ENCODE measurements at places on chromosomes 16 and 17.
A peak's percentile ranks its signal among the peaks of the same experiment; 100 is the strongest.

- DNase-seq = no peak
Observed at GRCh38 chr17:2936771-2937321, 126.6 kb downstream of the OR1D5 start.

GRCh38 chr17:48162946-48163506, 55.5 kb downstream of the SNX11 start:
- no peak for DNase-seq

GRCh38 chr17:56801459-56802178, 32.1 kb downstream of the C17orf67 start:
- no peak for DNase-seq

- no peak for DNase-seq
Observed at GRCh38 chr16:28062261-28062846, 1.2 kb downstream of the GSG1L start.

GRCh38 chr17:47730681-47731080, 2.4 kb upstream of the TBX21 start:
- no peak for DNase-seq

- no peak for DNase-seq
Observed at GRCh38 chr17:1045456-1045855, 48.5 kb downstream of the TIMM22 start.

DNA sequence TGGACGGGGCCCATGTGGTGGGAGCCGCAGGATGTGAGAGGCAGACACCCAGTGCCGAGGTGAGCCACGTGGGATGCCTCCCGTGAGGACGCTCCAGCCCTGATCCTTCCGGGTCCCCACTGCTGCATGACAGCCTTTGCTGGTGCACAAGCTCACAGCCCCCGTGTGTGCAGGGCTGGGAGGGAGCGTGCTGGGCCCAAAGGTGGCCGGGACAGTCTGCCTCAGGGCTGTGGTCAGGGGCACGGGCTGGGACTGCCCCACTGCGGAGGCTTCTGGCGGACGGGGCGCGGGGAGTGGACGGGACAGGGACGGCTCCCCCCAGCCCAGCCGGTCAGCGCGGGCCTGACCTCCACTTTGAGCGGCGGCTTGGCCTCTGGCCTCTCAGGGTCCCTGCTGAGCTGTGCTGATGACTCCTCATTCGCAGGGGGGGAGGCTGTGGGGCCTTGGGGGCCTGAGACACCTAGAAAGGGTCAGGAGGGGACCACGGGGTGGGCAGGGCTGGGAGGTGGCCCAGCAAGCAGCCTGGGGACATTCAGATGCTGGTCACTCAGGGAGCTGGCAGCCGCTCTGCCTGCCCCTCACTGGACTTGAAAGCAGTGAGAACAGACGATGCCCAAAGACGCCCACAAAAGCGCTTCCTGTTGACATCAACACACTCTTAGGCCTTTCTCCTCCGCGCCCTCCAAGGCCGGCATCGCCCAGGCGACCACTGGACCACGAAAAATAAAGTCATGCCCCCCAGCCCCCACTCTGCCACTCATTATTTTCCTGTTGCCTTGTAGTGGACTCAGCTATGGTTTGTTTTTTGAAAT, 9.3 kb upstream of the METRNL start:
- DNase-seq = no peak

DNA sequence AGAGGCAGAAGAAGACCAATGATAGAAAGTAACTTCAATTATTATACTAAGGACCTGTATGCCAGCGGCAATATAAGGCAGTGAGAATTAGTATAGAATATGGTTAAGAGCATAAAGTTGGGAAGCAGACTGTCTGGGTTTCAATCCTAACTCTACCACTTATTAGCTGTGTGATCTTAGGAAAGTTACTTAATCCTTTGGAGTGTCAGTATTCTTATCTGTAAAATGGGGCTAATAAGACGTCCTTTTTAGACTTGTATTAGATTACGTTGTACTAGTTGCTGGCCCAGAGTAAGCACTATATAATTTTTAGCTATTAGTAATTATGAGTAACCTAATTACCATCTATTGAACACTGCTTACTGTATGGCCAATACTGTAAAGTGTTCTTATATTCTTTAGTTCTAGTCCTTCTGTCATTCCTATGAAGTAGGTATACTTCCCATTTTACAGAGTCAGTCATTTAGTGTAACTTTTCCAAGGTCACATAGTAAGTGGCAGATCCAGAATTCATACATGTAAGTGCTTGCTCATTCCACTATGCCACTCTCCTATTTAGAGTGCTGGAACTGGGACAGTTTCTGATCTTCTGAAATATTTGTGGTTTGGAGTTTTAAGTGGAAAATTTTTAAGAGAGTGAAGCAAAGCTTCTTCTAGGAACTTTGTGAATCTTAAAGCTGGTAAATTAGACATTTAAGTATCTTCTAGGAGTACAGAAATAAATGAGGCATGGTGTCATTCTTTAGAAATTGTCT, 22.5 kb downstream of the HEATR9 start:
- no peak for DNase-seq

DNA sequence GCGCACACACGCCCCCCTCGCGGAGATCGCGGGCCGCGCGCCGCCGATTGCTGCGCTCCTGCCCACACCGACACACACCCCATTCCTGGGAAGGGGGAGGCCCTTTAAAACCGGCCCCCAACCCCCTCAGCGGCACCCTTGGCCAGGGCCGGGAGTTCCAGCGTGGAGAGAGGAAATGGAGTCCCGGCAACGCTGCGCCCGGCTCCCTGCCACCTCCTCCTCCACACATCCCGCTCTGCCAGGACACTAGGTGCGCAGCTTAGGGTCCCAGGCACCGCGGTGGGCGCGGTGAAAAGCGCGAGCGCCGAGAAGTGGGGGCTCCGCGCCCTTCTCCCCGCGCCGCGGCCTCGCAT, 397 bp downstream of the CDC42EP4 start:
- DNase-seq = no peak

DNA sequence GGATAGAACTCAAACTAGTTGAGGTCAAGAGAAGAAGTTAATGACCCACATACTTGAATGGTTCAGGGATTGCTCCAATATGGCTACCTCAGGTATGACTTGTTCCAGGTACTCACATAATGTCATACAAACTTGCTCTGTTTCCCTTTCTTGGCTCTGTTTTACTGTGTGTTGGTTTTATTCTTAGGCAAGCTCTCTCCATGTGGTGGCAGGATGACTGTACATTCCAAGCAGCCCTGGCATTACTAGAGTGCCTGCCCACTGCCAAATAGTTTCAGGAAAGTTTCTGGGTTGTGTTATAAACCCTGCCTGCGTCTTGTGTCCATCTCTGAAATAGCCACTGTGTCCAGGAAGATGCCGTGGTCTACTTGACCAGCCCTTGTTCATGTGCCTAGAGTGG, 476.8 kb downstream of the SHISA9 start:
- no peak for DNase-seq

DNA sequence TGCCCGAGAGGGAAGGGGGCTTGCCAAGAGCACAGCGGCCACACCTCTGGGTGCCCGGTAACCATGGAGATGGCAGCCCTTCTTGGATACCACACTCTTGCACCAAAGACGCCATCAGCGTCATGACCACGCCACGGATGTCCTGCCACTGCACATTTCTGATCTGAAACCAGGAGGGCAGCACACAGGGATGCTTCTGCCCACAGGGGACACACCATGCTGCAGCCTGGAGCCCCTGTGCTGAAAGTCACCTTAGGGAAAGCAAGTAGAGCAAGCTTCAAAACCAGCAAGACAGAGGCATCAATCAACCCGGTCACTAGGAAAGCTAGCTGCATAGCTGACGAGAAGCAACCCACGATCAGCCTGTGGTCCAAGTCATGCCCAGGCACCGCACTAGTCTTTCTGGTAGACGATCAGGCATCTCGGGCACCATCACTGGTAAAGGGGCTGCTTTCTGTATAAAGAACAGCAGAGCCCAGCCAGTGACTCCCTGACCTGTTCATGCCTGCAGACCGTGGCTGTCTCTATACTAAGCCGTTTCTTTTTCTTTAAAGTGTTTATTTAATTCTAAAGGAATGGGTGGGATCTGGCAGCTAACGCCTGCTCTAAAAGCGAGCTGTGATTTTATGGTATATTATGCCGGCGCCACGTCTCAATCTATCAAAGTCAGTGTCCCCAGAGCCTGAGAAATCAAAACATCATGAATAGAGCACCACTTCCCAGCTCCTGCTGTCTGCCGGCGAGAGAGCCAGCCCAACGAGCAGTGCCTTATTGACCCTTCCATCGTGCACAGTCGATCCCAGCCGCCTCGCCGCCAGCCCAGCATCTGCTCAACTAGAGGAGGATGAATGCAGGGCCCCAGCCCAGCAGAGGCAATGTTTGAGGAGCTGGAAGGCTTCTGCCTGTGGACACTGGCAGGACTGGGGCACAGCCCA, 244.7 kb downstream of the RBFOX3 start:
- no peak for DNase-seq

- DNase-seq = no peak
Observed at GRCh38 chr16:3829631-3830536, 50.6 kb downstream of the CREBBP start.

DNA sequence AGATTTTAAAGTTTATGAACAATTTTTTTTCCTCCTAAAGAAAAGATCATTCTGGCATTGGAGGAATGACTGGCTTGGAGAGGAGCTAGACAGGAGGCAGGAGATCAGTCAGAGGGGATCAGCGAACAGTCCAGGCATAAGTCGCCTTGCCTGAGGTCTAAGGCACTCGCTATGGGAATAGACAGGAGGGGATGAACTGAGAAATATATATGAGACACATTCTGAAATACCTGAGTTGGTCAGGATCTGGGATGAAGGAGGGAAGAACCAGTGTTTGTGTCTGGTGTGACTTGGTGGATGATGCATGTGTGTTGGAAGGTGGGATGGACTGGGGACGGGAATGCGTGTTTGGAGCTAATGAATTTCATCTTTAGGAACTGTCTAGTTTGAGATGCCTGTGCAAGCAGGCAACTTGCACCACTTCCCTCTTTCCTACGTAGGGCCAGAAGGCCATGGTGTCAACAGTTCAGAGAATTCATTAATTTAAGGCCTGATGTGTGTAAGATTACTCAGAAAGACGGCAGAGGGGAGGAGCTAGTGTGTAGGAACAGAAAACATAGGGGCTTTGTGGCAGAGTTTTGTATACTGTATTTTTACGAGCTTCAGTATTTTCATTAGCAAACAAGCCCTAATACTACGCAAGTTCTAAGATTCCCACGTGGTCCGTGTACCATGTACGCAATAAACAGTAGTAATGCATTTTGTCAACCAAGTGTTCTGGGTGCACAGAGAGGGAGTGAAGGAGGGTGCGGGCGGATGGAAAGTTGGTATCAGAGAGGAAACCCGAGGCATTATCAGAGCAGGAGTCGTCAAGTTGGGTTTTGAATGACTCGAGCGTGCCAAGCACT, 825 bp downstream of the HEATR6 start:
- DNase-seq = no peak

- DNase-seq = peak; percentile 49
Observed at GRCh38 chr17:48068491-48068961, 20.4 kb downstream of the NFE2L1 start.

DNA sequence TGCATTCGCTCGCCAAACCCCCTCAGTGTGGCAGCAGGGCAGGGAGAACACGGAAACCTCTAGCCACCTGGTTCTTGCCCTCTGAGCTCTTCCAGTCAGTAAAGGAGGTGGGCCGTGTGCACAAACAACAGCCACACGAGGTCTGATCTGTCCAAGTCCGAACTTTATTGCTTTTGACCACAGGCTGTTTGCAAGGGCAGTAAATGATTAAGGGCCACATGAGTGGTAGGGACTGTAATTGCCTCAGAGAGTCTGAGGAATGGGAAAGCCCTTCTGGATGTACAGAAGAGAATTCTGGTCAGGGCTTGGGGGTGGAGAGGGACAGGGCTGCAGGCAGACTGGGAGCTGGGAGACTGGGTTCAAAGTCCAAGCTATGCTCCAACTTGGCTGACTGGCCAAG, 75.7 kb upstream of the LHX1 start:
- no peak for DNase-seq

DNA sequence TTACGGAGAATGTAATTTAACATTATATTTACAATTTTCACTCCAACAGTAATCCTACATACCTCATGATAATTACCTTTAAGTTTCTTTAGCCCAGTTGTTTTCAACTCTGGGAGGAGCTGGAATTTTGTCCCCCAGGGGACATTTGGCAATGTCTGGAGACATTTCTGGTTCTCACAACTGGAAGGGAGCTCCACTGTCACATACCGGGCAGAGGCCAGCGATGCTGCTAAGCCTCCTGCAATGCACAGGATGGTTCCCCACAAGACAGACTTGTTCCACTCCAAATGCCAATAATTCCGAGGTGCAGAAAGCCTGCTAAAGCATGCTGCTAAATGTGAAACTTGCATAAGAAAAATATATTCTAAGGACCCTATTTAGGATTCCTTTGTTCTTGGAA, 251.1 kb upstream of the IRX5 start:
- DNase-seq = no peak

DNA sequence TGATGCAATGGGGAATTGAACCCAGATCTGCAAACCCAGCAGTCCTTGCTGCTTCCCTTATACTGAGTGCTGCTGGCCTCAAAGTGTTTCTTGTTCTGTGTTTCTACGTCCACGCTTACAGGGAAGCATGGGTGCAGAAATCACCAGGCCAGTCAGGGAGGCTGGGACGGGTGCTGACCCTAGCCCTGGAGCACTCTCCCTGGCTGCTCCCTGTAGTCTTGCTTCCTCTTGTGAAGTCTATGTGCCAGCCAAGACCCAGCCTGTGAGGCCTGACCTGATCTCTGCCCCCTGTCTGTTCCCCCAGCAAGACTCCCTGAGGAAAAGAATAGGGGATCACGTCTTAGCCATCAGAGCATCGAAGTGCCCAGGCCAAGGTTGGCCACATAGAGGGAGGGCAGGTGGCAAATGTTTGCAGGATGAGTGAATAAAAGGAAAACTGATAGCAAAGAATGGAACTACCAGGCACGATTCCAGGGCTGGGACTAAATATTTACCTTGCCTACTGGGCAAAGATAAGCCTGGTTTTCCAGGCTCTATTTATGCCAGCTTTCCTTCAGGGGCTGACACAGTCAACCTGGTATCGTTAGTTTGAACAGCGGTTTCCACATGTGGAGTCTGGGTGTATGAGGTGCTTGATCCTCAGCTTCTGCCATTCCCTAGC, 41.2 kb upstream of the RHOT1 start:
- no peak for DNase-seq

DNA sequence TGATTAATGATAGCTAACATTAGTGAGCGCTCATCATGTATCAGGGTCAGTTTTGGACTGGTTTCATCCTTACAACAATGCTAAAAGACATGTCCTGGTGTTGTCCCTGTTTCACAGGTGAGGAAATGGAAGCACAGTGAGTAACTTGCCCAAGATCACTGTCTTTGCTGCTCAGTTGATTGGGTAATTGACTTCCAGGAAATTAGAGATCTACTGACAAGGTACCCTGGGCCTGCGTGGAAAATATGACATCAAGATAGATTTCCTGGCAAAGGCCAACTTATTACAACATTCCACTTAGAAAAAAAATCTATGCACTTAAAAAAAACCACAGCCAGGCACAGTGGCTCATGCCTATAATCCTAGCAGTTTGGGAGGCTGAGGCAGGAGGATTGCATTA, 96.3 kb downstream of the CYLD start:
- DNase-seq = no peak

DNA sequence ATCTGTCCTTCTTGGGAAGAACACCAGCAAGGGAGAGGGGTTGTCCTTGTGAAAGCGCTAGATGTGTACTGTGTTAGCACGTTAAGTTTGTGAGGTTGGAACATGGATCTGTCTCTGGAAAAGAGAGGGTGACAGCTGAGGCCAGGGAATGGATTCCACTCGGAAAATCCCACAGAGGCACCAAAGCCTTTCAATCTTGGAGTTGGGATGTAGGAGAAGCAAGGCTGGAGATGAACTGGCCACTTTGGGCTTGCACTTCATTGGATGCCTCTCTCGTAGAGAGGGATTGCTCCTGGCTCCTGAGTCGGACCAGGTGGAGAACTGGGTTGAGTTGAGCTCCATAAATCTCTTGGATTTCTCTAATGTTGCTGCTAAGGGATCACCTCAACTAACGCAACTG, 67.2 kb downstream of the CCDC182 start:
- DNase-seq = no peak
